ENCODE measurements at places on chromosomes 3 and 15.

DNA sequence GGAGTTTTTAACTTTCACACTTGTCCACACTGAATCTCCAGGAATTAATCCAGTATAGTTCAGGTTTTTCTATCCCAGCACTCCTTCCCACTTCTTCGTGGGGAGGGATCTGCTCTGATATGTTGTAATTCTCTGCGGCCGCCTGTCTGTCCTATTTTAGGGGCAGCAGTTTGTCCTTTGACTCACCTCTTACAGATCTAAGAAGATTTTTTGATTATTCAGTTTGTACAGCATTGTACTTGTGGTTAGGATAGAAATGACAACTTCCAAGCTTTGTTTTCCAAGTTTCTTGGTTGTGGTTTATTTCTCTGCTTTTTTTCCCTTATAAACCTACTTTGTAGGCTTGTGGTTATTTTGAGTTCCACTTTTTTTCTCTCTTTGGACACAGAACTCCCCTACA lies 601.7 kb downstream of the SI start:
- no peak for DNase-seq

GRCh38 chr15:59352683-59353082 lies 20.0 kb downstream of the MYO1E start:
- no peak for DNase-seq

DNA sequence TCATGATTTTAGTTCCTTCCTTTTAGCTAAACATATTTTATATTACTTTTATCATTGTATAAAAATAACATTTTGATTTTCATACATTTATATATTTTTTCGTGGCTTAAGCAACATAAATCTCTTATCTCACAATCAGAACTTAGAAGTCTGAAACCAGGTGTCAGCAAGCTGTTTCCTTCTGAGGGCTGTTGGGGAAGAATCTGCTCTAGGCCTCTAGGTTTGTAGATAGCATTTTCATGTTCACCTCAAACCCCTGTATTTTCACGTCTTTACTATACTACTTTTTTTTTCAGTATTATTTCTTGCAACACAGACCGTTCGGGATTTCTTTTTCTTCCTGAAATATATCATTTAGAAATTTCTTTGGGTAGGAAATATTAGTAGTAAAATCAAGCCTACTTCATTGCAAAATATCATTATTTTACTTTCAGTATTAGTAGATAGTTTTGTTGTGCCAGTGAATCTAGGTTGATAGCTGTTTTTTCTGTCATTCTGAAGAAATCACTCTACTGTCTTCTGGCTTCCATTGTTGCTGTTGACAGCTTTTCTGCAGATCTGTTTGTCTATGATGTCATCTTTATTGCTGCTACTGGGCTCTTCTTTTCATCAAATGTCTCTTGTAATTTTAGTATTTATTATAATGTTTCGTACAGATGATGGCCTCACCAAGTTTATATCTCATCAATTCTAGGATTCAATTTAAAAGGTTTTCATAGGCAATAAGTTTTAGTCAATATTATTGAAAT lies 756.3 kb downstream of the VGLL3 start:
- no peak for DNase-seq

GRCh38 chr3:167066977-167067786 lies 312.9 kb downstream of the ZBBX start:
- no peak for DNase-seq

- no peak for DNase-seq
Observed at GRCh38 chr15:59221511-59222505, 15.2 kb downstream of the LDHAL6B start.

DNA sequence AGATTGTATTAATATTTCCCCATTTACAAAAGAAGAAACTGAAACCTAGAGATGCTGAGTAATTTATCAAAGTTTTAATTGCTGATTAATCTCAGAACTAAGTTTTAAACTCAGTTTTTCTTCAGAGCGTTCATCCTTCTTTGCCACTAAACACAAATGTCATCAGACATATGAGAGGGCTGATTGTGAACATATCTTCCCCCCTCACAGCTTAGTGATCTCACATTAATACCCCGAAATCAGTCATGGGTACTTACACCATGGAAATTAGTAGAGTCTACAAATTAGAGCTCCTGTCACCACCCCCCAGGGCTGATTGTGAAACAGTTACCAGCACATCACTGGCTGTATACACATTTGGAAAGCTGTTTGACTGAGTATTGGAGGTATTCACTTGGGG lies 189.3 kb upstream of the SGO1 start:
- no peak for DNase-seq

- no peak for DNase-seq
Observed at GRCh38 chr15:35444557-35445204, 101.3 kb downstream of the DPH6 start.

DNA sequence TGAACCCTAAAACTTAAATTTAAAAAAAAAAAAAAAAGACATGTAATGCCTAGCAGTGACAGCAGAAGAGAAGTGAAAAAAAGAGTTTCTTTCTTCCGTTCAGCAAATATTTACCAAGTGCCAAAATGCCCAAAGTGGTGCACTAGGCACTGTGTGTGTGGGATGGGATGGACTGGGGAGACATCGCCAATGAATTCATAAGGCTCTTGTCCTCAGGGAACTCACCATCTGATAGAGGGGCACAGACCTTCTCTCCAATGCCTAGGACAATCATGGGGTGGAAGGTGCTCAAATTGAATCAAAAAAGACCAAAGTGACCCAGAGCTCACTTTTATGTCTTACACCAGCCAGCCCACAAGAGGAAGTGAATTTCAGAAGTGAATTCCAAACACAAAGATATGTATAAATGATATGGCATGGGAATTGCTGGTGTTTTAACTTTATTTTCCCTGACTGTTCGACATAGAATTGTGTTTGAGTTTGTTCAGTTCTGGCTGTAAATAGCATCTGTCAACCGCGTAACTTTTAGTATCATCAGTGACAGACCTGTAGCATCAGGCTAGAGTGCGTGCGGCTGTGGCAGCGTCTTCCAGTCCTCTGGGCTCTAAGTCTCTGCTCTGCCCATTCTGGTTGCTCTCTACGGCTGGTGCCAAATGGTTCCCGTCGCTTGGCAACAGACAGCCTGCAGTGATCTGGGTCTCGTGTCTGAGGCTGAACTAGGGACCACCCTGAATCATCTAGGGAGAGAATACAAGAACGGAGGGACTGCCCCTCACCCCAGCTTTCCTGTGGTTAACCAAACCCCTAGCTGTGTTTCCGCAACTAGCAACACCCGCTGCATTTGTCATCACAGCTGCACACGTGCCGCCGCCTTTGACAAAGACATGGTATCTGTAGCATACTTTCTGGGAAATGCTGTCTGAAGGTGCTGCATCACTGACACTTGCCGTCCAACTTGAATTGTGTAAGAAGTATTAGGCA lies 154.0 kb upstream of the THBS1 start:
- DNase-seq: peak; percentile 3

- DNase-seq: no peak
Observed at GRCh38 chr3:14280326-14280725, 101.7 kb downstream of the LSM3 start.

DNA sequence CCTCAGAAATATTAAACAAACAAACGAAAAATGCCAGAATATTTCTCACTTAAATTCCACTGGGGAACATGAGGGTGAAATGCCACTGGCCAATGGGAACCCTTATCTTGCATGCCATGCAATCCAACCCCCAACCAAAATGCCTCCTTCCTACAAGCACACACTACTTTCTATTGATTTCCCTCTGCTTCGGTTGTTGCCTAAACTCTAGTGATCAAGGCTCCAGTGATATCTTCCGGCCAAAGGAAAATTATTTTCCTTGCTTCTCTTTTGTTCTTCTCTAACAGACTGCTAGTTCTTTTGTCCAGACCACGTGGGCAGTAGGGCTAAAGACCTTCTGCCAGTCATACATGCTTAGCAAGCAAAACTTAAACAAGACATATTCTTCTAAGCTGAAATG lies 115.7 kb downstream of the TMCC1 start:
- no peak for DNase-seq

GRCh38 chr3:67329358-67329757 lies 325.1 kb downstream of the SUCLG2 start:
- DNase-seq: no peak

GRCh38 chr3:19888428-19889152 lies 45.4 kb downstream of the EFHB start:
- DNase-seq: no peak

DNA sequence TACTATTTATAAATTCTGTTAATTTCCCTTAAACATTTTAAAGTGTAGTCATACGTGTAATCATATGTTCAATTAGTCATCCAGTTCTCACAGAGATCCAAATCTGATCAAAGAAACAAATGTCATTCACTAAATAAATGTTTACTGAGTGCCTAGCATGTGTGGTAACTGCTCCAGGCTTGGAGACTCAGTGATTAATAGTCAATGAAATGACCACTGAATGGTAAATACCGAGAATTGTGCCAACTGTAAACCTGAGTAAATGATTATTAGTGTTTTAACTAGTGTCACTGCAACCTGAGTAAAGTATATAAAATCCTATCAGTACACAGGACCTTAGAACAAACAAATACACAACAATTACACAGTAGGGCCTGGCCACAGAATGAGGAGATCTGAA lies 52.3 kb downstream of the SH3GL3 start:
- DNase-seq: no peak

DNA sequence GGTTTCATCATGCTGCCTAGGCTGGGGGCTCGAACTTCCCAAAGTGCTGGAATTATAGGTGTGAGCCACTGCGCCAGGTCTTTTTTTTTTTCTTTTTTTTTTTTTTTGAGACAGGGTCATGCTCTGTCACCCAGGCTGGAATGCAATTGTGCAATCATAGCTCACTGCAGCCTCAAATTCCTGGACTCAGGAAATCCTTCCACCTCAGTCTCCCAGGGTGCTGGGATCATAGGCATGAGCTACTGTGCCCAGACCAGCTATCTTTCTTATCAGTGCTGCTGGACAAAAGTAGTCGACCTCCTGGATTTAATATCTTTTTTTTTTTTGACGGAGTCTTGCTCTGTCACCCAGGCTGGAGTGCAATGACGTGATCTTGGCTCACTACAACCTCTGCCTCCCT lies 60.8 kb downstream of the TFDP2 start:
- no peak for DNase-seq

DNA sequence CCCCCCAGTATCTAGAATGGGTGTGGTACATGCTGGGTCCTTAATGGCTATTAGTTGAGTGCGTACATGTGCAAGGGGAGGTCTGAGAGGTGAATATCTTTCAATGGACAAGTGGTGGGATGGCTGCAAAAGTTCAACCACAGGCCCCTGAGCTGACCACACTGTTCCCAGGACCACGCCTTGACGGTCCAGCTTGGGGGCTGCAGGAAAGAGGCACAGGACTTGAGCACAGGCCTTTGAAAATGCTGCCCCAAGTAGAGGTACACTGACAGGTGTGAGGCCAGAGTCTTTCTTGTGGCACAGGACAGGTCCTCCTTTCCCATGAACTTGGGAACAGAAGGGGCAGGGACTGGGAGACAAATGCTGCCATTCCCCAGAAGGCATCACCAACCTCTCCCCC lies 24.0 kb downstream of the AMOTL2 start:
- no peak for DNase-seq

DNA sequence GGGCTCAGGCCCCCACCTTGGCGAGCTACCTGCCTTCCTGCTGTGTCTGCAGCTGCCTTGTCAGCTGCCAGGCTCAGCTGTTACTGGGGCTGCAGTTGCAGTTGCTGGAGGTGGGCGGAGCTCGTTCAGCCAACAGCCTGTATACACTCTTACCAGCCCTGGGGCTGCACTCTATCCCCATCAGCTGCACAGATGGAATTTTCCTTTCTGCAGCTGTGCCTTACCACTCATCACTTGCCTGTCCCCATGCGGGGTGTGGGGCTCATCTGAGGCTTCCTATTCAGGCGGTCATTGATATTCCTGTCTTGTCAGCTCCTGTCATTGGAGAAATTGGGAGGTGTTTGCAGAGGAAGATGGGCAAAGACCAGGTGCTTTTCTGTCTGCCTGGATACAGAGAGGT lies 9.1 kb upstream of the SYN2 start:
- no peak for DNase-seq

GRCh38 chr3:195171093-195171873 lies 99.7 kb downstream of the XXYLT1 start:
- no peak for DNase-seq

GRCh38 chr15:78859971-78860719 lies 12.5 kb upstream of the MORF4L1 start:
- DNase-seq: peak; percentile 25

DNA sequence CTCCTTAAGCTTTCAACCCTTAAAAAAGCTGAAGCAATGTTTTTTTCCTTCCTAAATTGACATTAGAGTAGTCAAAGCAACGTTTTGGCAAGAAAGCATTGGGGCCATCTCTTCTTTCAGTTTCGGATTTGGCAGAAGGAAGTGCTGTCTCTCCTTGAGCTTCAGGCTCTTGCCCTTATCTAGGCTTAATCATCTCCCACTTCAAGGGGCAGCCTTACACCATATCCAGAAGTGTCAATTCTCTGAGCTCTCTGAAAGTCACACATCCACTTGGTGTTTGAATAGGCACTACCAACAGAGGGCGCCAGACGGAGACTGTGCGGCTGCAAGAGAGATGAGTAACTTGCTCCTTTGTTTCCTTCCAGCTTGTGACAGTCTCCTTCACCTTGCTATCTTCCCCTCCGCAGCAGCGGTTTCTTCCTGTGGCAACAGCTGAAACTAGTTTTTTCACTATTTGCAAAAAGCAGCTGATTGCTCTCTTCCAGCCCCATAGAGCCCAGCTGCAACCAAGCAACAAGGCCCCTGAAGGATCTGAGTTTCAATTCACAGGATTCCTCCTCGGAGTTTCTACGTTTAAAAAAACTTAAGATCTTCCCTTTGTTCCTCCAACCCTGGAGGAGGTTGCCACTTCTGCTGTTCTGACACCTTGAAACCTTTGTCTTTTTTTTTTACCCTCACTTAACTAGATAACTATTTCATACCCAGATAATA lies 147.0 kb upstream of the SLCO3A1 start:
- DNase-seq: peak; percentile 54

Measured in stimulated activated CD4-positive, alpha-beta T cell treated with anti-CD3 and anti-CD28 coated beads, Interleukin-1b, Interleukin-23, amount 100 ng/mL, for 1 hour (primary cell).